Stimulated activated CD8-positive, alpha-beta memory T cell treated with anti-CD3 and anti-CD28 coated beads, Interleukin-4, amount 100 ng/mL, for 4 hours (primary cell): ENCODE measurements at places on chromosomes 7 and 10.

DNA sequence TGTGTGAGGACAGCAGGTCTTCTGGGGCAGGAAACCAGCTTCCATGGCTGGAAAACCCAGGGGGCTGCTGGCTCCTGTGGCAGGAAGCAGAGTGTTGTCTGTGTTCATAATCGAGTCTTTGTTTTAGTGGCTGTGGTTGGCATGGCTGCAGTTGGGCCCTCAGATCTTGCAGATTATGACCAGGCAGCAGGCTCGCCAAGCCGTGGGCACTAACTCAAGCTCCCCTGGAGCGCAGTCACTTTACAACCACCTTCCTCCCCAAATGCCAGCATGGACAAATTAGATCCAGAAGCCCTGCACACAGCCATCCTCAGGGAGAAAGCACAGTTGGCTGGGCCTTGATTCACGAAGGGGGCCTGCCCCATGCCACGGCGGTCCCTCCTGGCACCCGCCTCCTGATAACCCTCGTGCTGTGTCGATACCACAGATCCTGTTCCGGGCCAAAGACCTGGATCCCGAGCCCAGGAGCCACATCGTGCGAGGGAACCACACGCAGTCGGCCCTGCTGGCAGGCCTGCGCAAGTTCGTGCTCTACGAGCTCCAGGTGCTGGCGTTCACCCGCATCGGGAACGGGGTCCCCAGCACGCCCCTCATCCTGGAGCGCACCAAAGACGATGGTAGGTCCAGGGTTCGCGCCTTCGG is 552.5 kb upstream of the FOXK1 start:
- no peak for DNase-seq

DNA sequence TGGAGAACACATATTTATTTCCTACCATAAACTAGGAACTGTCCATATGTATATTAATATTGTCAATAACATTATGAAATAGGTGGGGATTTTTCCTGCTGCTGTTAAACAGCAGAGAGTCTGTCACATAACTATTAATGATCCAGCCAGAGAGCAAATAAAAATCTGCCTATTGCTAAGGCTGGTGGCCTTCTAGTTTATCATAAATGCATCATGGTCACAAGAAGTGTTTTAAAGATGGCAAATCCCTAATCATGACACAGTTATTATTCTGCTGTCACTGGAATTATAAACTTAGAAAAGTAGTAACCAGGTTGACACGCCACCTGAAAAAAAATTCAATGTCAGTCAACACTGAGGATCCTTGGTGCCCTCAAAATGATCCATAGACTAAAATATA is 132.3 kb downstream of the HGF start:
- DNase-seq = no peak

GRCh38 chr10:26621889-26622711 is 75.4 kb upstream of the PDSS1 start:
- no peak for DNase-seq

DNA sequence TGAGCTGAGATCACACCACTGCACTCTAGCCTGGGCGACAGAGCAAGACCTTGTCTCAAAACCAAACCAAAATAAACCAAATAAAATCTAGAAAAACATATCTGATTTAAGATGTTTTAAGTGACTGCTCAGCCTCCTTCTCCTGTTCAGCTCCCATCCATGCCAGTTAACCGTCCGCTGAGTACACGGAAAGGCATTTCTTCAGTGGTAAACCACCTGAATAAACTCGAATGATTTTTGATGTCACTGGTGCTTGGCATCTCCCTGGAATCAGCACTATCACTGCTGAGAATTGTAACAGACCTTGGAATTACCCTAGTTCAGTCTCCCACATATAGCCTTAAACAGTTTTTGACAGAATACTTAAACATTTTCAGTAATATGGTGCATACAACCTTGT is 24.1 kb upstream of the NRCAM start:
- DNase-seq = no peak

GRCh38 chr7:44700322-44700721 is 48.3 kb upstream of the ZMIZ2 start:
- no peak for DNase-seq

DNA sequence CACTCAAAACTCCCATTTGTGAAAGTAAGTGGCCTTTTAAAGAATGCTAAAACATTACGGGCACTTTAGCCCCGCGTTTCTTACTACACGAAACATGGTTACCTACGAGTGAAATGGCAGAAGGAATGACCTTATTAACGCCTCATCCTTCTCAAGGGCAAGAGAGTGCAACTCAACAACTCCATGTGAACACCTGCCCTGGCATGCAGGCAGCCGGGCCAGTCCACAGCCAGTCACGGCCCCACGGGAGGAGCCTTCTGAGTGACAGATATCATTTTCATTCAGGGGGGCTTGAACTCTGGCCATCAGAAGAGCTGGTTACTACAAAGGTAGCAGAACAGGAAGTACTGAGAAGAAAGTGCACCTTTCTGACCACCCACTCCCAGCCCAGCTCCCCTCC is 236.1 kb downstream of the PTPRN2 start:
- DNase-seq = no peak

GRCh38 chr7:3380886-3381685 is 80.0 kb downstream of the SDK1 start:
- no peak for DNase-seq

DNA sequence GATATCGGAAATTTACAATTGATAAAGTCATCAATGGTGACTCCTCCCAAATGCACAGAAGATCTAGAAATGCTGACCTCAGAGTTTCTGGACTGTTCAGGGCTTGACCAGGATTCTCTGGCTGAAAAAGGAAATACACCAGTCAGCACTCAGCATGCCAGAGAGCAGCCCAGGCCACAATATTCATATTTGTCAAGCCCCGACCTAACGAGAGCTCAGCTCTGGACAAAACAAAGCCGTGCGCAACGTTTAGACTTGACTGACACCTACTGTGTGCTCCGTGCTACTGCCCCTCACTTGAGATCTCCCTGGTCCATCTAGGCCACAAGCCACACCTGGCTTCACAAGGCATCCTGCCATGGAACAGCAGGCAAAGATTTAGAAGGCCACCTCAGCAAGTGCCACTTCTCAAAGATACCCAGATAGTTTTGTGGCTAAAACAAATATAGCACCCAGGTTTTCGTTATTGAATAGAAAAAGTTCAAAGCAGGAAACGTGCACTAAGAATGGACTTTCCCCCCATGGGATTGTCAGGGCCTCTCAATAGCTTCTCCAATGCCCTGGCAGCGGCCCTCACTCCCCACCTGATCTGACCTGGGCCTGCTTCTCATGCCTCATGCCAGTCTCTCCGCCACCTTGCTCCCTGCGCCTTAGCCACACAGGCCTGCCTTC is 218.3 kb downstream of the FAM107B start:
- no peak for DNase-seq

DNA sequence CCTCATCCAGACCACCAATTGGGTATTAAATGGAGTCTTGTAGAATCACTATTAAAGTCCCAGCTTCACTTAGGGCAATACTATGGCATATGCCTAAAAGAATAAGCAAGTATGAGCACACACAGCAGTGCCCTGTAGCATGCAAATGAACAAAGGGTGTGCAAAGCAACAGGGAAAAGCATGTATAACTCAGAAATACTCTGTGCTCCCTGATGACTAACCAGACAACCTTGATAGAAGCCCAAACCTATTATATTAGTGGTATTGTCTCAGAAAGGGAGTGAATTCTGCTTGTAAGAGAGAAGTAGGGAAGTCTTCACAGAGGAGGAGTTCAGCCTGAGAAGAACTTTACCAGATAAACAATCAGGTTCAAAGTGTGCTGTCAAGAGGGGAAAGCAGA is 131.2 kb downstream of the DGKI start:
- no peak for DNase-seq

DNA sequence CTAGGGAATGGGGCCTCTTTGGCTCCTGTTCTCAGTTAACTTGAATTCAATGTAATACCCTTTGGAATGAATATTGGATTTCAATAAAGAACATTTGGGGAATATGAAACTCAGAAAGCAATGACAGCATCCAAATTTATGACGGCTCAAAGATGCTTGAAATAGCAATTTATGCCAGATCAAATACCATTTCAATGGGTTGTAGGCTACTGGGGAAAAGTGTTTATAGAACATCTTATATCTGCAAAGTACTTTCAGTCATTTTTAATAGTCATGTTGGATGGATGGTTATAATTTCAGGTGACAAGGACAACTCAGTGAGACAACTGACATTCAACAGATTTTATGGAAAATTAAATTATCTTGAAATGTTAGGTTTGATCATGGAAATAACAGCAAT is 772.7 kb downstream of the PHTF2 start:
- no peak for DNase-seq

- DNase-seq = no peak
Observed at GRCh38 chr7:67916571-67917436, 920.2 kb downstream of the TYW1 start.

GRCh38 chr7:7329326-7329725 is 147.0 kb downstream of the C1GALT1 start:
- no peak for DNase-seq

GRCh38 chr7:67918158-67918557 is 921.5 kb downstream of the TYW1 start:
- no peak for DNase-seq

DNA sequence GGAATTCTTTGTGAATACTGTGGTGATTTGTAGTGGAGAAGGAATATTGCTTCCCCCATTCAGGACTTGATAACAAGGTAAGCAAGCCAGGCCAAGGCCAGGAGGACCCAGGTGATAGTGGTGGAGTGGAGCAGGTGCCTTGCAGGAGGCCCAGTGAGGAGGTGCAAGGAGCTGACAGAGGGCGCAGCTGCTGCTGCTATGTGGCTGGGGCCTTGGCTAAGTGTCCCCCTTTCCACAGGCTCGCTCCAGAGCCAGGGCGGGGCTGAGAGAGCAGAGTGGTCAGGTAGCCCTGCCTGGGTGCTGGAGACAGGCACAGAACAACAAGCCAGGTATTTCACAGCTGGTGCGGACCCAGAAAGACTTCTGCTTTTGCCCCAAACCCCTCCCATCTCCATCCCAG is 162.9 kb downstream of the EGFR start:
- no peak for DNase-seq

DNA sequence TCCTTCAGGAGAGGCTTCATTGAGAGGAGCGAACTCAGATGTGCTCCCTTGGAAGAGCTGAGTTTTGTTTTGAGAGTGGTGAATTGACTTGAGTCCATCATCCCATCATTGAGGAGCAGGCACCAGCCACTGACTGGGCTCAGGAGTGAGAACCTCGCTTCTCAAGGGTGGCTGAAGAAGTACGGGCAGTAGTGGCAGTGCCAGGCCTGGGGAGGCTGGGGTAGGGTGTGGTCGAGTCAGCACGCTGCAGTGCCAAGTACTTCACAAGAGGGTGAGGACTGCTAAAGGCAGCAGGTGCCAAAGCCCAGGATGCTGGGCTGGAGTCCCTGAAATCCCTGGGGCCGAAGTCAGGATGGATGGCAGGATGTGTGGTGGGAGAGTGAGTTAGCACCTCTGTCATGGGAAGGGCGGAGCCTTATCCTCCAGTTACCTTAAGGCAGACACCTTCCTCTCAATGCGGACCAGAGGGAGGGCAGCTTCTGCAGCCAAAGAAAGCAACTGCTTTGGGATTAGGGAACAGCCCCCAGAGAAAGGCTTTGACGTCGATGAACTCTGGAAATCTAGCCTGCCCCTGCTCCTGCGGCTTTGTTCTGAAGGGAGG is 210.3 kb downstream of the CAMK1D start:
- no peak for DNase-seq

- no peak for DNase-seq
Observed at GRCh38 chr10:12922117-12922900, 79.2 kb downstream of the CCDC3 start.

DNA sequence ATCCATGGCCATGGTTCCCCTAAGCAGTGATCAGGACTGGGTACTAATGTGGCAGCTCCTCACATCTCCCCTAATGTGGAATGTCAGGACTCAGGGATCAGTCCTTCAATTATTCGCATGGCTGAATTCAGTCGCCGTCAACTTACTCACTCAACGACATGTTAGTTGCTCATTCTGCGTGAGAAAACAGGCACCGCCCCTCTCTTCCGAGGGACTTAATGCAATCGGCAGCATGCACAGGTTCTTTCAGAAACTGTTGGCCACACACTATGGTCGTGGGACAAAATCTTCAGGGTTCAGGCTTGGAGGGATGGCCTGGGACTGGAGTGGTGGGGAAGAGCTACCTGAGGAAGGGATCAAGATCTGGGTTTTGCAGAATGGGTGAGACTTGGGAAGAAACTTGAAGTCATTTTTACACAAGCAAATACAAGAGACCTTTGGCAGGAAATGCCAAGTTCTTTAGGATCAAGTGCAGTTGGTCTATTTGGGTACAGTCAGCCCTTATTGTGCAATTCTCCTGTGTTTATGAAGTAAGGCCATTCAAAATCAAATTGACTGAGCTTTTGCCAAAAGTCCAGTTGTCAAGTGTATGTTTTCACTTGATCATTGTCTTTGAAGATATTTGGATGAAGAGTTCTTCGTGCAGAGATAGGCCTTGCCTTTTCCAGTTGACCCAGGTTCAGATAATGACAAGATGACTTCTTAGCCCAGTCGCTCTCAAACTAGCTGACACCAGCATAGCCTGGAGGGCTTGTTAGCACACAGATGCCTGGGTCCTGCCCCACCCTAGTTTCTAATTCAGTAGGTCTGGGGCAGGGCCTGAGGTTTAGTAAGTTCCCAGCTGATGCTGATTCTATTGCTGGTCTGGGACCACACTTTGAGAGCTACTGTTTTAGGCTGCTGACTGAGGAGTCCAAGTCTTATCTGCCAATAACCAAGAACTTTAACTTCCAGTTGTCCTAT is 48.5 kb downstream of the LRRC18 start:
- no peak for DNase-seq

GRCh38 chr10:61001731-61002122 is 57.7 kb upstream of the RHOBTB1 start:
- DNase-seq = no peak

- no peak for DNase-seq
Observed at GRCh38 chr7:117023325-117023854, 70.1 kb downstream of the ST7 start.

- DNase-seq = no peak
Observed at GRCh38 chr7:92997152-92997551, 120.6 kb downstream of the SAMD9 start.

- DNase-seq = no peak
Observed at GRCh38 chr10:101140950-101141615, 10.0 kb downstream of the TLX1 start.

DNA sequence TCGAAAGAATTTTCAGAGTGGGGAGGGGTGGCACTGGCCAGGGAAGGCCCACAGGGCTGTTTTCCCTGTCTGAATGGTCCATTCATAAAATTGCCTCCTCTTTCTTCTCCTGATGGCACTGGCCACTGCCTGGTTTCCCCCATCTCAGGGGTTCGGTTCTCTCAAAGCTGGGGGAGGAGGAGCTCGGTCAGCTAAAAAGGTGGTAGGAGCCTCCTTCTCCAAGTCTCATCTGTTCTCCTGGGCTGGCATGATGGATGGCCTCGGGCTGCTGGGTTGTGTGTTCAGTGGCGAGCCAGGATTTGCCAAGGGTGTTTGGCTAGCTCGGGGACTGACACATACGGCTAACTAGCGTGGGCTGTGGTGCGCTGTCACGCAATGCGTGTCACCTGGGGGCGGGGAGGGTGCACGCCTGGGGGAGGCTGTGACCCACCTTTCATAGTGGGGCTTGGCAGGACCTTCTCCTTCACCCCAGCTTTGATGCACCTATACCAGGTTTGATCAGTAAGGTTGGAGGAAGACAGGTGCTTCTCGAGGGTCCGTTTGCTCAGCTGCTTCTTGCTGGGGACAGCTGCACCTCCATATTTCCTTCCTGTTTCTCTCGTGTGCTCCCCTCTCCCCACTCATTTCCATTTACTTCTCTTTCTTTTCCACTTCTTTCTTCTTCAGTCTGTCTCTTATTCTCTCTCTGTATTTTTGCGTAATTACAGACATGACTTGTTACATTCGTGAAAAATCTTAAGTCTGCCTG is 36.3 kb downstream of the RBM20 start:
- no peak for DNase-seq

GRCh38 chr7:25260862-25261494 is 32.7 kb upstream of the NPVF start:
- no peak for DNase-seq
